Head of caudate nucleus (tissue), 42 donors: ENCODE measurements at places on chromosomes 3 and 15.

DNA sequence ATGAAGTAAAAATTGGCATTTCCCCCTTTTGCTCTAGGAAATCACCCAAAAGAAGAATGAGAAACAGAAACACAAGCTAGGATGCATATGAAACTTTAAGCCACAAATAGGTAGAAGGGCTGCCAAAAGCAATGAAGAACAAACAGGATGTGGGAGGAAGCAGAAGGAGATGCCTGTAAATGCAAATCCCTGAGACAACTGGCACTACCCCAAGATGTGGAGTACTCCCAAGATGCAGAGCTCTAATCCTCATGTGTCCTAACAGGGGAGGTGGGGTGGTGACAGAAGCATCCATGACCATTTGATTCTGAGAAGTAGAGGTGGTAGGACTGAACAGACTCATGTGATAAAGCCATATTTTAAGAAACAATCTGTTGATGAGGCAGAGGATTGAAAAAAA lies 31.9 kb upstream of the ZNF280D start:
- DNase-seq = no peak

DNA sequence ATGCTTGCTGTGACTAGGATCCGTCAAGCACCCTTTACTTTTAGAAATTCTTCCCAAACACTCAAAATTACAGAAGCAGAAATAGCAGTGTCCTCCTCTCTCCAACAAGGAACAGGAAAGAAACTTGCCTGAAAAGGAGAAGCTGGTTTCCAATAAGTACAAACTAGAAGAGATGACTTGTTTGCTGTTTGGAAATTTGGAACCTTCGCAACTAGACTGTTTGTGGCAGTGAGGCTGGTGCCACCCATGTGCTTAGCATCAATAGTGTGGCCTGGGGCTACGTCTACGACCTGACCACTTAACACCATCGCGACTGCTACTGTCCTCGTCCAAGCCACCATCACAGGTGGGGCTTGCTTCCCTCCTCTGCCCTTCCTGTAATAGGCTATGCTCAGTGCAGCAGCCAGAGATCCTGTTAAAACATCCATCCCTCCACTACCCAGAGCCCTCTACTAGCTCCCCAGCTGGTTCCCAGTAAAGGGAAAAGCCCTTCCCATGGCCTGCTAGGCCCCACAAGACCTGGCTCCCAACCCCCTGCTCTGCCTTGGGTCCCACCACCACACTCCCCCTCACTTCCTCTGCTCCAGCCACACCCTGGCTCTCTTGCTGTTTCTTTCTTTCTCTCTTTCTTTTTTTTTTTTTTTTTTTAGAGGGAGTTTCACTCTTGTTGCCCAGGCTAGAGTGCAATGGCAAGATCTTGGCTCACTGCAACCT lies 52.6 kb upstream of the CCR2 start:
- no peak for DNase-seq

DNA sequence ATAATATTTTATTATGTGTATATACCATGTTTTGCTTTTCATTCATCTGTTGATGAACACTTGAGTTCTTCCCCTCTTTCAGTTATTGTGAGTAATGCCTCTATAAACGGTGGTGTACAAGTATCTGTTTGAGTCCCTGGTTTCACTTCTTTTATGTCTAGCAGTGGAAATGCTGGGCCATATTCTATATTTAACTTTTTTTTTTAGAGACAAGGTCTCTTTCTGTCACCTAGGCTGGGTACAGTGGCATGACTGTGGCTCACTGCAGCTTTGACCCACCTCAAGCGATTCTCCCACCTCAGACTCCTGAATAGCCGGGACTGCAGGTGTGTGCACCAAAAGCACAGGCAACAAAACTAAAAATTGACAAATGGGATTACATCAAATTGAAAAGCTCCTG lies 19.9 kb downstream of the GOLM2 start:
- no peak for DNase-seq

DNA sequence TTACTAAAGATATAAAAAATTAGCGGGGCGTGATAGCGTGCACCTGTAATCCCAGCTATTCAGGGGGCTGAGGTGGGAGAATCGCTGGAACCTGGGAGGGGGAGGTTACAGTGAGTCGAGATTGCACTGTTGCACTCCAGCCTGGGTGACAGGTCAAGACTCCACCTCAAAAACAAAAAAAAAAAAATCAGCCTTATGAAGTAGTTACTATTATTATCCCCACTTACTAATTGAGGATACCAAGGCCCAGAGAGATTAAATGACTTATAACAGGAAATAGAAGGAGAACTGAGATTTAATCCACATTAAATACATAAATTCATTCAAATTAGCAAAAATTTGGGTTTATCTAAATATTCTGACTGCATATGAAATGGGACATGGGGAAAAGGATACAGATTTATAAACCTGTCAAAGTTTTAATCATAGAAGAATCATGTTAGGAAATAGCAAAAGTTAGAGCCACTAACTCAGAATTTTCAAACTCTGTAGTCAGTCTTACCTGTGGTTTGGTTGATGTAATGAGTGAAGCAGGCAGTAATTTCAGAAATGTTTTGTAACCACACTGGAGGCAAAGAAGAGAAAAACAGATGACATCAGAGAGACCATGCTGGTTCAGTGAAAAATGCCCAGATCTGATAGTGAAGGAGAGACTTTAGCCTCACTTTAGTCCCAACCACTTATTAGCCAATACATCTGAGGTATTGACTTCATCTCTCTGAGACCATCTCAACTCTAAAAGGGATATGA lies 25.0 kb upstream of the ACAP2 start:
- DNase-seq = no peak
